Caco-2 (cell line): ENCODE measurements at places on chromosomes 12 and 14. TPM values are rescaled to one million over a fixed set of nuclear protein-coding genes. Genes with fewer than 3 reads are reported as not detected.
A peak's percentile ranks its signal among the peaks of the same experiment; 100 is the strongest.

DNA sequence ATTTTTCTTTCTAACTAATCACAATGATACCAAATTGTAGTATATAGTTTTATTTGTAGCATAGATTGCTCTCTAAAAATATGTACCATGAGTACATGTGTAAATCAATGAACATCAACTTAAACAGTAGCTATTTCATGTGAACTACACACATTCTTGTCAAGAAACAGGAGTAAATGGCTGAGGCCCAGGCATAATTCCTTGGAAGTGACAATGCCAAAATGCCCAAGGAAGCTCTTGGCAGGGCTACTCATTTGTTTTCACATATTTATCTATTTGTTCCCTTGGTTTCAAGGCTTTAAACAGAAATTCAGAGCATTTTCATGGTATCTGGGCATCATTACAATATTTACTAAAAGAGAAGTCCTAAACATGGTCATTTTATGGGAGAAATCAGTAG is 165.7 kb downstream of the SLC16A7 start:
- no peak for DNase-seq

- no peak for DNase-seq
Observed at GRCh38 chr12:43638806-43639205, 86.8 kb upstream of the ADAMTS20 start.

DNA sequence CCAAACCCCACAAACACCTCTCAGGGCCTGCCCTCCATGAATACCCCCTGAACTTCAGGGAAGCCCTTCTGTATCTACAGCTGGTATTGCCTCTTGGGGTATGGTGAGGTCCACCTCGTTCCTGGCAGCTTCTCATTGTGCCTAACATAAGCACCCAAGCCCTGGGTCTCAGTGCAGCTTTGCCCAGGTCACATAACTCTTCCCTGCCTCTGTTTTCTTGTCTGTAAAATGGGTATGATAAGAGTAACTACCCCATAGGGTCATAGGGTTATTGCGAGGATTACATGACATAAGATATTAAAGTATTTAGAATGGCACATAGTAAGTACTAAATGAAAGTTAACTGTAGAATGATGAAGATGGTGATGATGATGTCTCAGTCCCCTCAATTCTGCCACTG is 190.0 kb upstream of the PWP1 start:
- DNase-seq = no peak

- DNase-seq = peak; percentile 57
Observed at GRCh38 chr12:132559652-132560363, 50.6 kb downstream of the LRCOL1 start.

GRCh38 chr14:80211153-80212022 is at the start of gene DIO2:
Gene DIO2, minus strand, starts transcription at chr14:80211504. Its CDS starts 32 bp downstream, at chr14:80211472.
- DNase-seq = no peak

DNA sequence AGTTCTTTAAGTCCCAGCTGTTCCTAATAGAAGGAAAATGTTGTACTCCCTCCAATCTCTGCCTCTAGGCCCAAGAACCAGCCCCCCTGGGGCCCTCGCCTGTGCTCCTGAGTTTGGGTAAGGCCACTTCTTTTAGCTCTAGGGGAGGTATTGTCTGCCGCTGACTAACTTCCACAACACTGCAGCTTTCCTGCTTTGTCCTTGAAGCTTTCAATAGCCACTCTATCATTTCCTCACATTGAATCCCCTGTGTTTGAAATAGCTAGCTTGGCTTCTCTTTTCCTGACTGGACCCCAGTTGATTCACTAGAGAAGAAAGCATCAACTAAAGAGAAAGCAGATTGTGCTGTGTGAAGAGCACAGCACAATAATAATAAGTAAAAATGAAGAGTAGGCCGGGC is 28.8 kb downstream of the KRT80 start:
- DNase-seq = no peak

DNA sequence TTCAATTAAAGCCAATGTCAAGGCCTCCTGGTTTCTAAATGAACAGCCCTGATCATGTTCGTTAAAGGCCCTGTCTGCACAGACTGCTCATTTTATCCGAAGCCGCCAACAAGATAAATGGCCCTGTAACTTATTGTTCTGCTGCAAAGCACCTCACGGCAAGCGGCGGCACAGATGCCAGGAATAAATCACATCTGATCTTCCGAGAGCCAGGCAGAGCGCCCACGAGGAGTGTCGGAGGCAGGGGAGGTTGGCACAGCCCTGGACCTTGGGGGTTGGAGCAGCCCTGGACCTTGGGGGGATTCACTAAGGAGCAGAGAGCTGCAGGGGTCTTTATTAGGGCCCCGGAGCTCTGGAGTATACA is 110.5 kb downstream of the SCARB1 start:
- no peak for DNase-seq

DNA sequence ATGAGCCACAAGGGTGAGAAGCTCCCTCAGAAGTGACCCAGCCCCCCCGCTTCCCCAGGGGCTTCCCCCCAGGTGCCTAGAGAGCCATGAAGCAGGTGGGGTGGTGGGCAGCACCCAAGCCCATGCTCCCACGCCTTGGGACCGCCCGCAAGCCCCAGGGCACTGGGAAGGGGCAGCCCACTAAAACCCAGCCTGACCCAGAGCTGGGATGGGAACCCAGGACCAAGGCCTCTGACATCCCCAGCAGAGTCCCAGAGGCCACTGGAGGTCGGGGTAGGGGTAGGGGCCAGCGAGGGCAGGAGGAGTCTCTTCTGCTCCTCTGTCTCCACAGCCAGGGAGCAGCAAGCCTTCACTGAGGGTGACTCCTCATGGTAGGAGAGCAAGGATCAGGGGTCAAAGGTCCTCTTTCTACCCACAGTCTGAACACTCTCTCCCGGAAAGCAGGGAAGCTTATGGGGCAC is 86.5 kb upstream of the ZFP36L1 start:
- DNase-seq = no peak

GRCh38 chr14:74977164-74977900 is 21.9 kb upstream of the PGF start:
- DNase-seq = no peak

- DNase-seq = no peak
Observed at GRCh38 chr14:100981809-100982208, 78.3 kb upstream of the RTL1 start.

- DNase-seq = peak; percentile 53
Observed at GRCh38 chr12:46523863-46524770, 151.5 kb upstream of the SLC38A2 start.

- no peak for DNase-seq
Observed at GRCh38 chr14:99028521-99028920, 243.5 kb downstream of the BCL11B start.

DNA sequence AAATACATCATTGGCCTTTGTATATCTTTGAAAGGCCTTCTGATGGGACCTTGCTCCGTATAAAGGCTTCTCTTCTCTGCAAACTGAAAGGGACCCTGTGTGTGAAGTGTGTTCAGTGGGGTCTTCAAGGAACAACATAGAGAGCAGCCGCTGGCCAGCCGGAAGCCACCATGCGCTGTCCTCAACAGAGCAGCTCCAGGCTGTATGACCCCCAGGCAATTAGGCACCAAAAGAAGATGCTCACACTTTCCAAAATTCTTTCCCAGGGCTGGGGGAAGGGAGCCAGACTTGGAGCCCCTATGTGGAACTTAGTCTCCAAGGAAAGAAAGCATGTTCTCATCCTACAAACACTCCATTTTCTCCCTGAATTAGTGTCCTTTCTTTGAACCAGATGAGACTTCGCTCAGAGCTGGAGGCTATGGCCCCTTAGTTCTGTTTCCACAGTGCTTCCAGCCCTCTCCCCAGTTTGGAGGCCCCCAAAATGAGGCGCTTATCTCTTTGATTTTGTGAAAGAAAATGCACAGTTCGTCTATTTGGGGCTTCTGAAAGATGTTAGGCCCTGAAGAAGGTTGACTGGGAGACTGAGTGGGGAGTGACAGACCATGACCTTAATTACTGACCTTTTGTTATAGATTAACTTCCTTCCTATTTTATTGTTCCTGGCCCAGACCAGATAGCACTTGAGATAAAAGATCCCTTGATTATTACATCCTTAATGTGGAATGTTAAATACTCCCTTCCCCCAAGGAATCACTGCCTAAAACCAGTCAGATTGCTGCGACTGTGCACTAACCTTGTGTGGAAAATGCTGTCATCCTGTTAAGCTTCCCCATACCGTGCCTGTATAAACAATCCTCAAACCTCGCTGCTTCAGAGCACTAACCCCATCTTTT is 128.3 kb upstream of the FGD4 start:
- peak; percentile 86 for DNase-seq

DNA sequence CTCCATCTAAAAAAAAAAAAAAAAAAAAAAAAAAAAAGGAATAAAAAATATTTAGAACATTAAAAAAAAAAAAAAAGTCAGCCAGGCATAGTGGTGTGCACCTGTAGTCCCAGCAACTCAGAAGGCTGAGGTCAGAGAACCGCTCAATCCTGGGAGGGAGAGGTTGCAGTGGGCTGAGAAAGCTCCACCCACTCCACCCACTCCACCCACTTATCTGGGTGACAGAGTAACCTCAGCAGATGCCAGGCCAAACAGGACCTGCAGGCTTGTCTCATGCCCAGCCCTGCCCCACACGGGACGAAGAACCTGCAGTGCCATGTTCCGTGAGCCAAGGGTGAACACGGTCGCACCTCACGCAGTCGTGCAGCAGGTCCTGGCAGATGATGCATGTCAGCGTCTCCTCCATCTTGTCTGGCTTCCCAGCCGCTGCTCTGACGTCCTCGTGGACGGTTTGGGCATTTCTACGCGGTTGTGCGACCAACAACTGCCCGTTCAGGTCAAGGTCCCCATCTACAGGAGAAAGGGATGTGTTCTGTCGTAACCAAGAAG is 28.6 kb downstream of the CHFR start:
- no peak for DNase-seq

DNA sequence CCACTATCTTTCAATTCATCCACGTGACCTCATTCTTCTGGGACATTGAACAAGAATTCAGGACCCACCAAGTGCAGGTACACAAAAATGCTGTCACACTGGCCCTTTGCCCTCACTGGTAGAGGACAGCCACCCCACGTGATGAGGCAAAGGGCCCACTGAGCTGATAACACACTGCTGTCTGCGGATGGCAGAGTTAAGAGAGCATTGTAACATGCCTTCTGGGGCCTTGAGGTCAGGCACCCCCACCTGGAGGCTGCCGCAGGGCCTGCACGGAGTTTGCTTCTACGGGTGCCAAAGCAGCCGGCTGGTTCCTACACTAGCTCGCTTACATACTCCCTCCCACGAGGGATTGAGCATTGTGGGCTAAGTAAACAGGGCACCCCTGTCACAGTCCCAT is 101.0 kb downstream of the LRIG3 start:
- no peak for DNase-seq

- no peak for DNase-seq
Observed at GRCh38 chr14:66401449-66402095, 84.6 kb upstream of the CCDC196 start.

GRCh38 chr14:60266021-60266937 is 17.3 kb downstream of the PPM1A start:
- DNase-seq = no peak

- DNase-seq = no peak
Observed at GRCh38 chr12:41120211-41120610, 67.9 kb upstream of the PDZRN4 start.

- DNase-seq = no peak
Observed at GRCh38 chr14:56177036-56177435, 58.8 kb downstream of the PELI2 start.

GRCh38 chr12:89648211-89648930 is 60.3 kb downstream of the ATP2B1 start:
- DNase-seq = peak; percentile 79

DNA sequence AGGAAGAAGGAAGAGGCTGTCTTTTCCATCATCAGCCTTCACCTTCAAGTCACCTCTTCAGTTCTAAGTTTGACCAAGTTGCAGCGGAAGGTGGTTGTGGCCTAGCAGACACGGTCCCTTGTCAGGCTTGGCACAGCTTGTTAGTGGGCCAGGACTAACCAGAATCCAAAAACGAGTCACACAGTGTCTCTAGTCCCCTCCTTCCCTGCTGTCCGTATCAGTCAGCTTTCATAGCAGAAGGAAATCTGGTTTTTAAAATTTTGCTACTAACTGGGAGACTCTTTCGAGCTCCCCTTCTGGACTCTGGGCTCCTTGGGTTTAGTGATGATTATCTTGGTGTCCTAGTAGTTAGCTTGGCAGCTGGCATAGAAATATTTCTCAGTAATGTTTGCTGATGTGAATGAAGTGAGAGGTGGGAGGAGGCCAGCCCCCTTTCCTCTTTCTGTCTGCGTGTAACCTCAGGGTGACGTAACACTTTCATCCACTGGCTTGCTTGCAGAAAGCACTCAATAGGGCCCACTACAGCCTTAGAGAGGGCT is 3.8 kb downstream of the ETV6 start:
- no peak for DNase-seq

DNA sequence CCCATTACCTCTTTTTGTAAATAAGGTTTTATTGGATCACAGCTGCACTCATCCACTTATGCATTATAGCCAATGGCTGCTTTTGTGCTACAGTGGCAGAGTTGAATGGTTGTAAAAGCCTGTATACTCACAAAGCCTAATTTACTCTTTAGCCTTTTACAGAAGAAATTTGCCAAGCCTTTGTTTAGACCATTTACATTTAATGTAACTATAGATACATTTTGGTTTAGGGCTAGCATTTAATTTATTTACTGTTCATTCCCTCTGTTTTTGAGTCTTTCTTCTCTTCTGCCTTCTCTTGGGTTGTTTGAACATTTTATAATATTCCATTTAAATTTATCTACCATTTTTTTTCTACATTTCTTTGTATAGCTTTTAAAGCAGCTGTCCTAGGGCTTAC is 217.1 kb upstream of the AMIGO2 start:
- DNase-seq = no peak

DNA sequence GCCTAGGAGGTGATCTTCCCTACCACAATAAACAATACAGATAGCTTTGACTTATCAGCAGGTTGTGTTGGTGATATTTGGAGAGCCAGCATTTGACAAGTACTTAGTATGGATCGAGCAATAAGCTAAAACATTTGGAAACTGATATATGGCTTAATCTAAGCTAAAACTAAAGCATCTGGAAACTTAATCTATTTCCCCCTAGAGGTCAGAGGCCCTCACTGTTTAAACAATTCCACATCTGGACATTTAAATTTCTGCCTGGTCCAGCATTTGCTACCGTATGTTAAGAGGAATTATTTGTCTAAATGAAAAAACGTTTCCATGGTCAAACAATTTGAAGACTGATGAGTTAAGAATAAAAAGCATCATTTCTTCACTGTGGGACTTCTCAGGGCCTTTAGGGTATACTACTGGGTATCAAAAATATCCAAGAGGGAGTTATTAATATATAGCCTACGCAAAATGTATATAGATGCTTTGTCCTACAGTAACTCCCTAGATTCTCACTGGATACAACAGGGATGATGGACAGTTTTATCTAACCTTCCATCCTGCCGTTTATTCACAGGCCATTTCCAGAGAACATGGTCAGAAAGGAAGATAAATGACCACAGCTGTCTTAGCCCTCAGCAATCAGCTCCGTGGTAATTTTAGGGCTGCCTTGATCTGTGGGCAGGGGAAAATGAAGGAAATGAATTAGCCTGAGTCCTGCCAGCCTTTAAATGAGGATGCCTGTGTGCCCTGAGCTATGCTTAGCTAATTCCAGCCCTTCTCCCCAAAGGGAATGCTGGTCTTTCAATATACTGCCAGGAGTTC is 135.4 kb upstream of the NUDT4 start:
- DNase-seq = no peak

GRCh38 chr14:63555572-63555971 is 12.4 kb upstream of the PPP2R5E start:
- no peak for DNase-seq

GRCh38 chr12:53180931-53181645 is 363 bp upstream of the CSAD start:
- peak; percentile 88 for DNase-seq

Gene KRT72
- not detected in 2 replicates for total RNA-seq

Gene P2RX2
- not detected in 2 replicates for total RNA-seq

Gene HOXC10
- total RNA-seq = 4.0 and 4.5 TPM in 2 replicates

Gene TEP1
- total RNA-seq = 18.8 and 23.2 TPM in 2 replicates

Gene TAS2R30
- total RNA-seq = 3.8 and 5.8 TPM in 2 replicates

Gene AJUBA
- total RNA-seq = 184 and 211 TPM in 2 replicates
